ENCODE measurements at places on chromosomes 3 and 15.

DNA sequence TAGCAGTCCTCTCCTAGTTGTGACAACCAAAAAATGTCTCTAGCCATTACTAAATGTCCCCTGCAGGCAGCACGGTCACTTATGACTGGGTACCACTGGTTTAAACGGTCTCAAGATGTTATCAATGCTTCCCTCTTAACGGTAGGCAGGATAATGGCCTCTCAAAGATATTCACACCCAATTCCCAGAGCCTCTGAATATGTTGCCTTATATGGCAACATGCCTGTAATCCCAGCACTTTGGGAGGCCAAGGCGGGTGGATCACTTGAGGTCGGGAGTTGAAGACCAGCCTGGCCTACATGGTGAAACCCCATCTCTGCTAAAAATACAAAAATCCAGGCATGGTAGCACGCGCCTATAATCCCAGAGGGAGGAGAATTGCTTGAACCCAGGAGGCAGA is 9.4 kb downstream of the MME start:
- DNase-seq = no peak

- no peak for DNase-seq
Observed at GRCh38 chr3:149809699-149810098, 3.3 kb upstream of the RNF13 start.

DNA sequence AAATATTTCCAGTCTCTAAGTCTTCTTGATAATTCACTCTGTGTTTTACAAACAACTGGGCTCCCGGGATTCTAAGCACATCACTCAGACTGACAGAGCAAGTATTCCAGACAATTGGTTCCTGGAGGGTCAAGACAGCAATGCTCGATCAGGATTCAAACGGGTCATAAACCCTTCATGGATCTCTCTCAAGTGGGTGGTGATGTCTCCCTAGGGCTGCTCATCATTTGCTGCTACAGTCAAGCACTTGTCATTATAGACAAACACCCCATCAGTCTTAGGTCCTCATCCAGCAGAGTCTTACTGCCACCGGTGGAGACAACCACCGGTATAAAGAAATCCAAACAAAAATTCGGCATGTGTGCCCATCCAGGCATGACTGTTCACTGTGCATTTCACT is 921.1 kb downstream of the FHIT start:
- DNase-seq = no peak

DNA sequence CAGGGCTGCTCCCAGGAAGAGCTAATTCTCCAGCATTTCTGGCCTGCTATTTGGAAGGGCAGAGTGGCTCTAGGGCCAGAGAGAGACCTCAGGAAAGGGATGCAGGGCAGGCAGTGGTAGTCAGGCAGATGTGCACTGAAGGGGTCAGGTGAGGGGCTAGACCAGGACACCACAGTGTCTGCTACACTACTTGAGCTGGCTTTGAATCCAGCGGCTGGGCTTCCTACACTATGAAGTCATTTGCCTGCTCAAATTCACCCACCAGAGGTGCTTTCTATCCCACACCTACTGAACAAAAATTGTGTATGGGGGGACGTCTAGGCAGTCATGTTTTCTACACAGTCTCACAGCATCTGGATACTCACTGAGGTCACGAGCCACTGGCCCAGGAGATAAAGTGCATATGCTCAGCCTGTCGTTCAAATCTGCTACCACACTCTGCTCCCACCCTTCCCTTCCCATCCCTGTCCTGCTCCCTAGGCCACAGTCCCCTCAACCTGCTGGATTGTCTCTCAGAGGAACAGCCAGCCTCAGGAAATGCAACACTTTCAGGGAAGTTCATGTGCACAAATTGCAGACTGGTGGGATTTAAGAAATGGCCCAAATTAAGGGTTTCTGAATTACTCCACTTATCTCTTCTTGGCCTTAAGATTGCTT is 49.9 kb upstream of the SLC6A11 start:
- no peak for DNase-seq

DNA sequence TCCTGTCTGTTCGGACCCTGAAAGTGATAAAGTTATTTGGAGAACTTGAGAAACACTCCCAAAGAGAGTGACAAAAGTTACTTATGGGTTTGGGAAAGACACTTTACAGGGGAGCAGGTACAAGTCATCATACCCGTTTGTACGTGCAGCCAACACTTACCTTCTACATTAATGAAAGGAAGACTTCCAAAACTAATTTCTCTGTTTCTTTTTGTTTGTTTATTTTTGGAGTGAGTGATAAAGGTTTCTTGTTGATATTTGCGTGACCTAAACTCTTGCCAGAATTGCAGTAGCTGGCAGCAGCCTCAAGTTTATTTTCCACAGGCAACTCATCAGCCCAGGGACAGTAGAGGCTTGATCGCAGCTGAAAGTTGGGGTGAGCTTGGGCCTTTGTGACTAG is 8.4 kb downstream of the ABHD2 start:
- DNase-seq = no peak

- no peak for DNase-seq
Observed at GRCh38 chr3:61092870-61093269, 158.4 kb downstream of the FHIT start.

GRCh38 chr15:23690015-23690414 is 2.9 kb upstream of the NDN start:
- DNase-seq = no peak

DNA sequence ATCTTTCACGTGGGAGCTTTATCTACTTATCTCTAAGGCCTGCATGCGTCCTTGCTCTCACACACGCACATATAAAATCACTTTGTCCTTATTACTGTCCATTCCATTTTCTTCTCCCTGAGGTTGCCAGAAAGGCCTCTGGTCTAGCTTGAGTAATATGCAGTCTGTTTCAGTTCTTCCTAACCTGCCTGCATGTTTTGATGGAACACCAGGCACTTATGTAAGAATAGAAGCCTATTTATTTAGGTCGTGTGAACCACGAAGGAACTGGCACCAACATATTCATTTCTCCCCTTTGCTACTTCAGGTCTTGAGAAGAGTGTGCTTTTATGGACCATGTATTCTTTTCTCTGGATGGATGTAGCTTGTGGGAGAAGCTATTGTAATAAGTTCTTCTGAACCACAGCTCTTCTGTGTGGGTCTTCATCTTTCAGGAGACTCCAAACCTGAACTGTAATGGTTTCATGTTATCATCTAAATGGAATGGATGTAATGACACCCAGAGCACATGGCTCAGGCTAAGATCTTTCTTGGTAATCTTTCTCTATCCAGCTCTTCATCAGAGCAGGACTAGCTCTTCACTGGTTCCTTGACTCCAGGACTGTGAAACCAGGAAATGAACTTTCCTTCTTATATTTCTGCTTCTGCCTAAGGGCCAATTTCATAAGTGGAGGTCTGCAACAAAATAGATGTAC is 53.8 kb downstream of the UBE2E2 start:
- no peak for DNase-seq

GRCh38 chr3:185401319-185401955 is 38.5 kb downstream of the MAP3K13 start:
- no peak for DNase-seq

- DNase-seq = no peak
Observed at GRCh38 chr3:42575137-42575741, 6.5 kb downstream of the SEC22C start.

DNA sequence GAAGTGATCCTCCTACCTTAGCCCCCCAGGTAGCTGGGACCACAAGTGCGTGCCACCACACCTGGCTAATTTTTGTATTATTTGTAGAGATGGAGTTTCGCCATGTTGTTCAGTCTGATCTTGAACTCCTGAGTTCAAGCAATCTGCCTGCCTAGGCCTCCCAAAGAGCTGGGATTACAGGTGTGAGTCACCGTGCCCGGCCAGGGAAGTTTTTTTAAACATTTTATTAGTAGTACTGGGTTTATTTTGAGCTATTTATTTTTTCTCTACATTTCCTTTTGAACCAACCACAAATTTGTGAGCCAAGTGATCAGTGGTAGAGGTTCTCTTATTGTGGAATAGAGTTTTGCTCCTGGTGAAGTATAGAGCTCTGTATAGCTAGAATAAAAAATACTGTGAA is 33.7 kb downstream of the ARMC8 start:
- DNase-seq = no peak

GRCh38 chr3:100125161-100125938 is 11.0 kb upstream of the FILIP1L start:
- DNase-seq = no peak

- DNase-seq = no peak
Observed at GRCh38 chr3:124584245-124584551, 146.1 kb upstream of the UMPS start.

GRCh38 chr3:141690431-141691072 is 47.5 kb upstream of the RNF7 start:
- DNase-seq = no peak

DNA sequence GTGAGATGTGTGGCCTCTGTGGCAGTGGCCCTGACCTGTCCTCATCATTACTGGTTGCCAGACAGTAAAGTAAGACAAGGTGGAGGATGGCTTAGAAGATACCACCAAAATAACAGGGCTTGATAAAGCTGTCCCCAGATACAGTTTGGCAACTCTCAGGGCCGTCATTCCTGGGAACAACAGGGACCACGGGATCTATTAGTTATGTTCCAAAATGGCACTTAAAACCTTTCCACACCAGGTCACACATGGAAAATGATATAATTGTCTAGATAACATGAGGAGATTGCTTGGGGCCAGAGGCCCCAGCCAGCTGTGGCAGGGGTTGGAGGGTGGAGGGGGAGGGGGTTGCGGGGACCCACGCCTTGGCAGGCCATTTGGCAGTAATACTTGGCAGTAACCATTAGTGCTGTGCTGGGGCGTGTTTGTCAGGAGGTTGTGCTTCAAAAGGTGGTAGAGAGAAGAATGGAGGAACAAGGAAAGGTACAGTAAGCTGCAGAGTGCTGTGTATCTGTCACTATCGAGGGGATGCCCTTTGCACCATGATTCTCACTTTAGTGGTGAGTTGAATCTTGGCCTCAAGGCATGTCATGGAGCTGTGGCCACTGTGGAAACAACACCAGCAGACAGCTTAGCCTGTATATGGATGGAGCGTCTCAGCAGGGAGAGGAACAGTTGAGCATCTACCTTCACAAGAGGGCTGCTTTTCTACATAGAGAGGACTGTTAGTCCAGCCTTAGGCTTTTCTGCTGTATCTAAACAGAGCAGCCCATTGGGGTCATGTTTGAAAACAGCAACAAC is 14.0 kb downstream of the PLCL2 start:
- DNase-seq = no peak

DNA sequence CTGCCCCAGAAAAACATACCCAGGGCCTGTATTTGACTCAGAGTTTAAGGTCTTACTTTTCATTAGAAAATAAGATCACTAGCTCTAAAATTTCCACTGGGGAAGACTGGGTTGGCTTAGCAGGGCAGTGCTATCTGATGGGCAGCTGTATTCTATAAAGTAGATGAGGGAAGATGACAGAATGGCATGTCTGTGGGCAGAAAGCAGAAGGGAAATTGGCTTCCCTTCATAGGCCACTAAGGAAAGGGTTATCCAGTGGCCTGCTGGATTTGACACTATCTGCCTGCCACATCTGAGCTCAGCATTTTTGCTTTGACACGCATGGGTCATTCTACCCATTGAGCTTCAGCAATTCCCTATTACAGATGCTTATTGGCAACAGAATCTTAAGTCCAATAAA is 461.3 kb upstream of the RASGRP1 start:
- DNase-seq = no peak

DNA sequence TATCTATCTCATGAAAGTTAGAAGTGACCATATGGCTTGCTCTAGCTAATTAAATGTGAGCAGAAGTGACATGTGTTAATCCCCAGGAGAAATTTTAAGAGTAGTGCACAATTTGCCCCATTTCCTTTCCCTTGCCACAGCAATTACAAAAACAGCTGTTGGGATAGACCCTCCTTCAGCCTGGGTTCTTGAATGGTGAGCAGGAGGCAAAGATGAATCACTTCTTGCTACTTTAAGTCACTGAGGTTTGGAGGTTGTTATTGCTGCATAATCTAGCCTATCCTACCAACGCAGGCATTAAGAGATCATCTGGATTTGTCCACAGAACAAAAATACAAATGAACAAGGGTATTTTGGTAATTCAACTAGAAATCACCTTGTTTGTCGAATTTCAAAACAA is 51.7 kb upstream of the CAPN7 start:
- no peak for DNase-seq

GRCh38 chr3:55486857-55487380 is at the start of gene WNT5A:
Gene WNT5A, minus strand, starts transcription at chr3:55487306. Its CDS starts 321 bp downstream, at chr3:55486985.
- DNase-seq = no peak

- no peak for DNase-seq
Observed at GRCh38 chr3:183581496-183582155, 26.1 kb upstream of the KLHL6 start.

DNA sequence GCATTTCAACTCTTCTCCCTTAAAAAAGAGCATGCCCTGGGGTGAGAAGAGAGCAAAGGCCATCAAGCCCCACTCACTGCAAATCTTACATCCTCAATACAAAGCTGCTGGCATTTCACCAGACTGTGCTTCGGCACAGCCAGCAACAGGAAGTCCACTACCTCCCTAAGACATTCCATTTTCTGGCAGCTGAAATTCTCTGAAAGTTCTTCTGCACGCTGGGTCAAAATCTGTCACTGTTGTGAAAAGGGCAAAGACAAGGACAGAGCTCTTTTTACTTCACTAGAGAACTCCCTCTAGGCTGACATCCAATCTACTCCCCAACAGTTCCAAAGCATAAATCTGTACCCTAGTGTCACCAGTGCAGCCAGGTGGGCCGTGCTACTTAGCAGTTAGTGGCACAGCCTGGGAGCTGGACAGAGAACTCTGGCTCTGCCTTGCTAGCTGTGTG is 6.3 kb downstream of the MTMR10 start:
- no peak for DNase-seq

DNA sequence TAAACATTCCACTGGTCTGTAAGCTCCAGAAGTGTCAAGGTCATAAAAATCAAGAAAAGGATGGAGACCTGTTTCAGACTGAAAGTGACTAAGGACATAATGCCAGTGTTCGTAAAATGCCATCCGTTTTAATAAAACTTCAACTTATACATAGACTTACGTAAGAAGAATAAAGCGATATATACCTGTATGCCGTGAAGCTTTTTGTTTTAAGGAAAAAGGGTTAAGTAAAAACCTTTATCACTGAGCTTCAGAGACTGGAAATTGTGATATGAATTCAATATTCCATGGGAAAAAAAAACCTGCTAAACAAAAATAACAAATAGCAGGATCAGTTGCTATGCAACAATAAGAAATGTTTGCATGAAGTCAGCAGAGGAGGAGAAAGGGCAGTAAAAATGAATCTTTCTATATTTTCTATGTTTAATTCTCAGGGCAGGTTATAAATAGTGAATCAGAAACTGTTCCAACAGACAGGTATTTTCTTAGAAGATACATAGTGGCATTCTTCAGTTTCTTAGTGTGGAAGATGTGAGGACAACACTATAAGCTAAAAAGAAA is 42.5 kb downstream of the CHSY1 start:
- DNase-seq = no peak

- no peak for DNase-seq
Observed at GRCh38 chr3:61068084-61068483, 183.2 kb downstream of the FHIT start.

Data from activated CD4-positive, alpha-beta T cell treated with anti-CD3 and anti-CD28 coated beads, Interleukin-2, Interleukin-6, amounts not matched to agents 100 ng/mL and 50 ng/mL, durations not matched to agents 16 hours and 8 hours (primary cell).